CD4-positive, alpha-beta memory T cell (primary cell): ENCODE measurements at places on chromosomes 11 and 22.

DNA sequence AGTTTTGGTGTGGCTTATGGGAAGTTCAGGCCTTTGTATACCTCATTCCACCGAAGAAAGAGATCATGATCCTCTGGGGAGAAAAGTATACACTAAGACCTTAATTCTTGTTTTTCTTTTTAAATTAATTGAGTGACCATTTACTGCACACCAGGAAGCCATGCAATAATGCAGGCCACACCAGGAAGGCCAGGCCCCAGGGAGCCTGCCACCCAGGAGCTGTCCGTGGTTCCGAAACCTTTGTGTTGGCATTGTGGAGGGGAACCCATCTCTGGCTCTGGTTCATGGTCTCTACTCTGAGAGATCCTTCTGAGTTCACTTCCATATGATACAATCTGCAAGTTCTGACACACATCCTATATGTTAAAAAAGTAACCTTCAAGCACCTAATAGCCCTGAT is 291.8 kb downstream of the MIAT start:
- DNase-seq: no peak

- peak; percentile 25 for DNase-seq
These were observed 8.6 kb downstream of the DNHD1 start for GRCh38 chr11:6505577-6506240.

DNA sequence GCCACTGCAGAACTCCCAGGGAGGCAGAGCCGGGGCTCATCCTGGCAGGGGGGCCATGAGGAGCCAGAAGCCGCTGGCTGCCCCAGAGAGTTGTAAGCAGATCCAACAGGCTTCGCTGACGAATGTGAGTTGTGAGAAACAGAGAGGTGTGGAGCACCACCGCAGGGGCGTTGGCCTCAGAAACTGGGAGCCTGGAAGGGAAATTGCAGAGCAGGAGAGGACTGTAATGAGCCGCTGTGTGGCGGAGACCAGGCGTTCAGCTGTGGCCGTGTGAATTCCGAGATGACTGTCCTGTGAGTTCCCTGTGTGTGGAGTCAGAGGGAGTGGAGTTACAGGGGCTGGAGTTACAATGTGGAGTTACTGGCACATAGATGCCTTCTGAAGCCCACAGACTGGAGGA is 27.7 kb upstream of the ETS1 start:
- no peak for DNase-seq

- DNase-seq: no peak
These were observed 78.4 kb upstream of the WNT7B start for GRCh38 chr22:46055181-46055875.

DNA sequence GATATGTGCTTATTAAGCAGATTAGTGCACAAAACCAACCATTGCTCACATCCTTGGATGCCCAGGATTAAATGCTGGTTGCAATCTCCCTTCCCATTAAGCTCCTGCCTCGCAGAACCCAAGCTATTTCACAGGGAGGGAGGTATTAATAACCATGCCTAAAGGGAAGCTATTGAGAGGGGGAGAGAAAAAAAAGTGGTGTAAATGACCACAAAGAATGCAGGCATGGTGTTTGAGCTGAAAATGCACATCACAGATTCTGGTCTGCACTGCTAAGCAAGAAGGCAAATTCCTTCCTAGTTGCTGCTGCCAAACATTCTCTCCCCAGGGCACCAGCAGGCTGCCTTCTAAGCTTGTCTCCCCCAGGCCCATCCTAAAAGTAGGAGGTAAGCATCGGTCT is 92.0 kb upstream of the ISX start:
- DNase-seq: no peak

- no peak for DNase-seq
These were observed 84.8 kb upstream of the PRDM11 start for GRCh38 chr11:45061641-45062040.

DNA sequence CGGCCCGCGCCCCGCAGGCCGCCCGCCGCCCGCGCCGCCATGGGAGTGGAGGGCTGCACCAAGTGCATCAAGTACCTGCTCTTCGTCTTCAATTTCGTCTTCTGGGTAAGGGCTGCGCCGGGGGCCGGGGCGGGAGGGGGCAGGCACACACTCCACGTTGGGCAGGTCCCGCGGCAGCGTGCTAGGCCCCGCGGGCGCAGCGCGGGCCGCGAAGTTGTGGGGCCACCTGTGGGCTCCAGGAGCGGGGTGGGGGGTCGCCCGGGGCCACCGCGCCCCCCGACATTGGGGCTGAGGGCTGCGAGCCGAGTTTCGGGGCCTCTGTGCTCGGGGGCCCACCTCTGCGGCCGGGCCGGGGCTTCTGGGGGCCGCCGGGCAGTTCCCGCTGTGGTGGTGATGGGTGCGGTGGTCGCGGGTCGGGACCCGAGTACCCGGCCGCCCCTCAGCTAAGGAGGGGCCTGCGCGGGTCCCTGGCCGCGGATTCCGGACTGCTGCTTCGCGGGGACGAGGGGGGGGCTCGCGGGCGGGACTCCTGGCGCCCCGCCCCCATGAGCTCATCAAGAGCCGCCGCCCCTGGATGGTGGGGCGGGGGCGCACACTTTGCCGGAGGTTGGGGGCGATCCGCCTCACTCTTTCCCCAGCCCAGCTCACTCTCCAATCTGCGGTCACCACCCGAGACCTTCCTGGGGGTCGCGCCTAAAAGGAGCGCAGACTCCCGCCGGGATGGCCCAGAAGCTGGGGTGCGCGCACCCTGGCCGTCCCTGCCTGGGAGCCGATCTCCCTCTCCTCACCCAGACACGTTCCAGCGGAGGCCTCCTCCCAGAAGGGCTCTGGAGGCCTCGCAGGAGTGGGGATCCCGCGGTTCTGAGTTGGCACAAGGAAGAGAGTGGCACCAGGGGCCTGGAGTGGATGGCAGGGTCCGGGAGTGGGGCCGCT is 667 bp downstream of the CD81 start:
- peak; percentile 52 for DNase-seq

GRCh38 chr11:69868006-69868810 is 49.0 kb upstream of the FGF3 start:
- no peak for DNase-seq

- no peak for DNase-seq
These were observed 154.5 kb upstream of the BLID start for GRCh38 chr11:122270535-122270934.

GRCh38 chr11:82718821-82719220 is 14.8 kb downstream of the FAM181B start:
- DNase-seq: no peak
